Germinal center (tissue), 1 donor: ENCODE measurements at places on chromosomes 6 and 20.
A peak's percentile ranks its signal among the peaks of the same experiment; 100 is the strongest.

GRCh38 chr6:20302168-20302567 lies 89.9 kb upstream of the MBOAT1 start:
- no peak for DNase-seq

- DNase-seq = no peak
Observed at GRCh38 chr20:8930726-8931125, 138.2 kb upstream of the PLCB4 start.

DNA sequence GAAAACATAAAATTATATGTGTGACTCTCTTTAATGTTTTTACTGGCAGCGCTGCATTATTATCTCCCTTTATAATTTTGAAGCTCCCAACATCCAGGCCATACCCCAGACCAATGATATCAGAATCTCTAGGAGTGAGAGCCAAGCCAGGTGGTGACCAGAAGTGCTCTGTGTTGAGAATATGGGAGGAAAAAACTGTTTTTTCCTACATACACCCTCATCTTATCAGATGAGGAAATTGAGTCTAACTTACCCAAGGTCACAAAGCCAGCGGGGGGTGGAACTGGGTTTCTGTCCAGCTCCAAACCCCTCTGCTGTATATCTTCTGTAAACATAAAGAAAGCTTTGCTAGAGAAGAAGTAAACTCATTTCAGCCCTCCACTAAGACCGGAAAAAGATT lies 42.5 kb downstream of the LY86 start:
- DNase-seq = no peak

DNA sequence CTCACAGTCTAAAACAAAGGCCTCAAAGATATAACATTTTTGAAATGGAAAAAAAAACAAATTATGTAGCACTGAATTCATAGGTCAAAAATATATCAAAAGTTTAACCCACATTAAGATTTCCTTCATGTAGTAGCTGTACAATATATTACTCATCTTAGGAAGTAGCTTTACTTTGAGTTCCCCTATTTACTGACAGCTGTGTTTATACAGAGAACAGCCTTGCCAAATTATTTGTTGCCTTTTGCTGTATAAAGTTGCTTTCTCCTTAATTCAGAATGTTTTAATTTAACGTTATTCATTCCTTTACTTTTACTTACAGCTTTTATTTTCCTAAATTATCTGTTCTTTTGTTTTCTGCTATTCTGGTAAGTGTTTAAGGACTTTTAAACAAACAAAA lies 181.0 kb downstream of the COL12A1 start:
- no peak for DNase-seq

DNA sequence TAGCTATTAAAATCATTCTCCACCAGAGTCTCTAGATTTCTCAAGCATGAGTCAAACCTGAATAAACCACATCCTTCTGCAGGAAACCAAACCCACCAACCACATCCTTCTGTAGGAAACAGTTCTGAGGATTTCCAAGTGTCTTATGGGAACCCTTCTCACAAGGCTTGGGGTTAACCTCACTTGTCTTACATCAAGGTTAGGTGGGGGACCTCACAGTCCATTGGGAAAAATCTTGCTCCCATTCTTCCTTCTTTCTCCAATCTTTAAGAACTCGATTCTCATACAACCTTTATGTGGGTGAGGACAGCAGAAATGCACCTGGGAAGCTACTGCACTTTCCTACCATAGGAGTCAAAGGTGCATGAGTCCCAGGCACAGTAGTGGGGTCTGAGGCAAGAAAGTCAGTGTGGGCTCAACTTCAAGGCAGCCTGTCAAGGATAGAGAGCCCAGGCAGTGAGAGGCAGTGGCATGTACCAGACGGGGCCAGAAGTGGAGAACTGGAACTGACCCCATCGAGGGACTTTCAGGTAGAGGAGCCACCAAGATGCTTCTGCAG lies 114.5 kb downstream of the SLC22A3 start:
- no peak for DNase-seq

GRCh38 chr20:58043236-58044140 lies 185.0 kb downstream of the ANKRD60 start:
- no peak for DNase-seq

- DNase-seq = no peak
Observed at GRCh38 chr6:104017410-104018381, 842.0 kb downstream of the HACE1 start.

DNA sequence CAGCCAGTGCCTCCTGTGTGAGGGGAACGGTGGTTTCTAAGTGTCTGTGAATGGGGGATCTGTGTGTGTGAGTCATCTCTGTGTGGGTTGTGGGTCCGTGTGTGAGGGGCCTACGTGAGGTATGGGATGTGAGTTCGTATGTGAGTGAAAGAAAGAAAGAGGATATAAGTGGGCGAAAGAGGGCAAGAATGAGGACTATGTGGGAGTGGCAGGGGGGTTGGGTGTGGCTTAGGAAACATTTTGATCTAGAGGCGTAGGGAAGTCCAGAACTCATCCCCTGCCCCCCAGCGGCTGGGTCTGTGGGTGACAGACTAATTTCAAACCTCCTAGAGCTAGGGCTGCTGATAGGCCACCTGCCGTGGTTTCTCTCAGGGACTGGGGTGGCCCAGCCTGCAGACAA lies 35.5 kb downstream of the DHX35 start:
- peak; percentile 47 for DNase-seq

DNA sequence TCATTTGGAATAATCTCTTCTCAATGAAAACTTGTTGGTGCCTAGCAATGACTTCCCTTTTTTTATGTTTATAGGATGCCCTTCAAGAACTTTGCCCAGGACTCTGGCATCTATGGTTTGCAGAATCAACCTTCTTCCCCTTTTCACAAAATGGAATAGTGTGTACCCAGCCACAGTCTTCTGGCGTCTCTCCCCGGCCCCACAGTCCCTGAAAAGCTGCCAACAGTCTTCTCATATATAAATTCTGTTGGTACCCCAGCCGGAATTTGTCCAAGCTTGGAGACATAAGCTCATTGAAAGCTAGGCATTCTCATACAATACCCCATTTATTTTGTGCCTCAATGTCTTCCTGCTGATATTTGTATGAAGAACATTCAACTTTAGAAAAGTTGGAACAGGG lies 26.4 kb upstream of the MCM3 start:
- no peak for DNase-seq

DNA sequence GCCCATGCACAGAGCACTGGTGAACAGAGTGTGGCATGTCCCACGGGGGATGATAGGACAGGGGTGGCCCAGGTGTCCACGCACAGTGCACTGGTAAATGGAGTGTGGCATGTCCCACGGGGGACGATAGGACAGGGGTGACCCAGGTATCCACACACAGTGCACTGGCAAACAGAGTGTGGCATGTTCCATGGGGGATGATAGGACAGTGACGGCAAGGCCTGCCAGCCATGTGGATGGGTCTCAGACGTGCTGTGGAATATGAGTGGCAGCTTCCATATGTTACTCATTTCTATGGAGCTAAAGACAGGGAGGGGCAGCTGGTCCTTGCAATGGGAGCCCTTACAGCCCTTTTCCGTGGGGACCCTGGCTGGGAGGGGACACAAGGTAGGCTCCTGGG lies 168.7 kb downstream of the CDH4 start:
- no peak for DNase-seq

DNA sequence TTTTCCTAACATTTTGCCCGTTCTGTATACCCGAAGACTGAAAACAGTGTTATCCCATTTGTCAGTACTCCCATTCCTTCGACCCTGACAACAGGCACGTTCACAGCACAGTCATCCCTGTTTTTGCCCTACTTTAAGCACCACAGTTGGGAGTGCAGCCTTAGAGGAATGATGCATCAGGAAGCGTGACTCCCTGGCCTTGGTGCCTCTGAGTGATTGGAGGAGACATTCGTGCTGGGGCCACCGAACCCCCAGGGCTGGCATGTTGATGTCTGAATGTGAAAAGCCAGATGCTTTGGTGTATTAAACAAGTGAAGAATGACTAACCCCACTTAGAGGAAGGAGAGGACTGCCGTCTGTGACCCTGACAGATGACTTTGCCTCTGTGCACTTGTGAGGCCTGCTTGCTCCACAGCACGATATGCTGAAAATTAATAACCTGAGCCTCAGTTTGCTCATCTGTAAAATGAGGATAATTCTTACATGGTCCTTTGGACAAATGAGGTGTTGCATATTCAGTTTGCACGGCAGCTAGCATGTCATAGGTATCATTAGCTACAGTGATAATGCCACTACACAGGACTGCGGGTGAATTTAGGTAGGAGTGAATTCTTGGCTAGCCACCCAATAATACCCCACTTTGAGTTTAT lies 36.0 kb downstream of the STK35 start:
- no peak for DNase-seq

- DNase-seq = peak; percentile 46
Observed at GRCh38 chr20:56453352-56453751, 15.1 kb upstream of the RTF2 start.

DNA sequence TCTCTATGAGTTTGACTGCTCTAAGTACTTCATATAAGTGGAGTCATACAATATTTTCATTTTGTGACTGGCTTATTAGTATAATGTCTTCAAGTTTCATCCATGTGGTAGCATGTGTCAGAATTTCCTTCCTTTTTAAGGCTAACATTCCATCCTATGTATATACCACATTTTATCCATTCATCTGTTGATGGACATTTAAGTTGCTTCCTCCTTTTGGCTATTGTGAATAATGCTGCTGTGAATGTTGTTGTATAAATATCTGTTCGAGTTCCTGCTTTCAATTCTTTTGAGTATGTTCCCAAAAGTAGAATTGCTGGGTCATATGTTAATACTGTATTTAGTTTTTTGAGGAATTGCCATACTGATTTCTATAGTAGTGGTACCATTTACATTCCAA lies 79.5 kb downstream of the PTPRA start:
- DNase-seq = no peak

DNA sequence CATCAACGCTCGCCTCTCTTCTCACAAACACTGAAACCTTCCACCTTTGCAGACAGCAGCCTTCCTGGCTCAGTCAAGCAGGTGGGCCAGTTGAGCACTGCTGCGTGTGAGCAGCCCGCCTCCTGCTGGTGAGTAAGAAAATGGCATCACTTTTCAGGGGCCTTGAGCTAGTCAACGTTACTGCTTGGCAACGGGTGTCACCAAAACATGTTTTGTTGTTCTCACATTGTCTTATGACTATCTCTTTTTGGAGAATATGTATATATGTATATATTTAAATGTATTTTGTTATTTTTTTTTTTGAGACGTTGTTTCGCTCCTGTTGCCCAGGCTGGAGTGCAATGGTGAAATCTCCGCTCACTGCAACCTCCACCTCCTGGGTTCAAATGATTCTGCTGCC lies 97.0 kb upstream of the AGPAT4 start:
- peak; percentile 67 for DNase-seq

DNA sequence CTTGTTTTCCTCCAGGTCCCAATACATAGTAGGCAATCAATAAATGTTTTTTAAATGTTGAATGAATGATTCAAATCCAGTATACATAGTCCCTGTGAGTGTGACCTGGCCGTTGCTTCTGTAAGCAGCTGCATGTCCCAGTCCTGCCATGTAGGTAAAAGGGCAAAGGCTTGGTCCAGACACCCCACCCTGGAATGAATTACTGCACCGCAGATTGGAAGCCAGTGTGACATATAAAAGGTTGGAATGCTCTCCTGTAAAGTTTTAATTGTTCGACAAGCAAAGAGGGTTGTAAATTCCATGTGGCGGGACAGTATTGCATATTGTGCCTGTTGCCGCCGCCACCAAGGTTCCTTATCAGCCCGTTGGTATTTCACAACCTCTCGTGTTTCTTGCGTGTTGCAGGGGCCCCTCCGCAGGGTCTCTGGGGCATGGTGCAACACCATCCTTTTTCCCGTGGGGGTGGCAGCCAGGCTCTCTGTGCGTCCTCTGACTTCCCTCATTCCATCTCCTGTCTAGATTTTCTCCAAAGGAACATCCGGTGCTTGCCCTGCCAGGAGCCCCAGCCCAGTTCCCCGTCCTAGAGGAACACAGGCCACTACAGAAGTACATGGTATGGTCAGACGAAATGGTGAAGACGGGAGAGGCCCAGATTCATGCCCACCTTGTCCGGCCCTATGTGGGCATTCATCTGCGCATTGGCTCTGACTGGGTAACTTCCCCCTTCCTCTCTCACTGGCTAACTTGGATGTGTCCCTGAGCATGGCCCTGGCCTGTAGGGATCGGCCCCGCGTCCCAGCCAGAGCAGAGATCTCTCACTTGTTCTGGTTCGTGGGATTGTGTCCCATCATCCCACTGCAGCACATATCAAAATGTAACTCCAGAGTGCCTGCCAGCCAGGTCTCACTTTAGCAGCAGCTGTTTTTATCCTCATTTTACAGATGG lies 20.3 kb downstream of the POFUT1 start:
- no peak for DNase-seq

- DNase-seq = no peak
Observed at GRCh38 chr6:45448417-45449389, 71.0 kb upstream of the SUPT3H start.

DNA sequence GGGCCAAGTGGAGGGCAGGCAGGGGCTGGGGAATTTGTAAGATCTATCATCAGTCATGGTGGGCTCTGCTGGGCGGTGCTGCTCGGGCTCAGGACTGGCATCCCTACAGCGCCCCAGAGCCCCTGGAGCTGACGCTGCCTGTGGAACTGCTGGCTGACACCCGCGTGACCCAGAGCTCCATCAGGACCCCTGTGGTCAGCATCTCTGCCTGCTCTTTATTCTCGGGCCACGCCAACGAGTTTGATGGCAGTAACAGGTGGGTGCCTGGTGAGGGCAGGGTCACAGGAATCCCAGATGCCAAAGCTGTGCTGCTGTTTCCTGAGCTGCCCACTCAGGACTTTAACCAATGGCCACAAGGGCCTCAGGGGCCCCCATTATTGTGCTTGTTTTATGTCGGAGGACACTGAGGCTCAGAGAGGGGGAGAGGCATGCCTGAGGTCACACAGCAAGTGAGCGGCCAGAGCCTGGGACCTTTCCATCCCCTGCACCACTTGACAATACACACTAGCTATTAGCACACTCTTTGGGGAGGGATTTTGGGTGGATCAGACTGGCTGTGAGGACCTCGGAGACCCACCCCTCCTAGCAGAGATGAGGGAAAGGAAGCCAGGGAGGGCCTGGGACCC lies 6.3 kb downstream of the BPIFB2 start:
- DNase-seq = no peak

GRCh38 chr6:24376871-24377270 lies 19.0 kb upstream of the DCDC2 start:
- DNase-seq = no peak

DNA sequence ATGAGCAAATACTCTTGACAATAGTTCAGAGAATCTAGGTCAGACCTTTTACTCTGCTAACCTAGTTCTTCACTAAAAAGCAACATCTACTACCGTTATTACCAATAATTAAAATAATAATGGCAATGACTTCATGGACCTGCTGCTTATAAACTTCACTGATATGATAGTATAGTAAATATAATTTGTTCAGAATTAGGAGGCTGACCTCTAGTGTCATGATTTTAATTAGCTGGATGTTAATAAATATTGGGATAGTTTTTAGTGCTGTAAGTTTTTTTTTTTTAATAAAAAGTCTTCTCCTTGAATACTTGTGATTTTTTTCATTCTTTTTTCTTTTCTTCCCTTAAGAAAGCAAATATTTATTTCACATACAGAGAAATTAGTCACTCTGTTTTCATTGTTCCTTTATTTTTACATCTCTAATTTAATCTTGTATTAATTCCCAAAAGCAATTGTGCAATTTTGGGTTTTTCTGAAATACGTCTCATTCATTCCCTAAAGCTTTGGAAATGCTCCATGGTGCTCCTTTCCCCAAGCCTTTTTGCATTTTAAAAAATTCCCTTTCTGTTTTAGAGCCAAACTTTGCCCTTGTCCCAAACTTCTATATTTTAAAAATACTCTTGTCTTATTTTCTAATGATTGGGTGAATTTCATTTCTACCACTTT lies 46.6 kb upstream of the UST start:
- DNase-seq = no peak
